ENCODE measurements at places on chromosomes 11 and 22. TPM values are rescaled to one million over a fixed set of nuclear protein-coding genes. Genes with fewer than 3 reads are reported as not detected.
A peak's percentile ranks its signal among the peaks of the same experiment; 100 is the strongest.

Gene CLTCL1
- total RNA-seq, result 0.86 TPM

Gene TTC12
- 25.4 TPM for total RNA-seq

Gene SULT4A1
- total RNA-seq, result not detected

Gene KREMEN1
- total RNA-seq, result 0.23 TPM

Gene DGAT2
- total RNA-seq, result 0.75 TPM

Gene NXPE2
- total RNA-seq, result not detected

Gene TREH
- not detected for total RNA-seq

Gene DEFB131B
- not detected for total RNA-seq

Gene LRRC32
- total RNA-seq, result 0.14 TPM

Gene BAIAP2L2
- total RNA-seq, result 0.99 TPM

Gene MRGPRX4
- not detected for total RNA-seq

Gene LGR4
- 0.70 TPM for total RNA-seq

Gene SLC22A25
- not detected for total RNA-seq

GRCh38 chr22:35258191-35258988 is 1.1 kb downstream of the HMGXB4 start:
- H3K4me3 ChIP-seq, result peak overlapping the region; percentile 72
- no peak for DNase-seq
- peak overlapping the region; percentile 78 for H3K27ac ChIP-seq
- peaks cover 9% of the 10 kb centered on the region for H3K4me1 ChIP-seq
- H3K27me3 ChIP-seq, result no peaks in the 10 kb centered on the region

DNA sequence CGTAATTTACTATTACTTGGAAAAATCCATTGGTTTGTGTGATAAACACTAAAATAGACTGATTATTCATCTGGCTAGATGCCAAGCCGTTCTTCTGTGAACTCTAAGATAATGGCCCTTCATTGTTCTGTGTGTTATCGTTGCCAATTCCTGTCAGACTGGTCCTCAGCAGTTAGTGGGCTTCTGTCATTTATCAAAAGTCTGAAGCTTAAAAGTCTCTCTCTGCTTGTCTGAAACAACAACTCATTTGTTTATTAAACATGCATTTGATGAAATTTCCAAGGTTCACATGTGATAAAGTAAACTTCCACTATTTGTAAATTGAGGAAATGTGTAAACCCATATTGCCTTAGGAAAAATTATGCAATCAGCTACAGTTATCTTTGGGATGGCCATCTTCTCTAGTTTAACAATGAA is 21.1 kb upstream of the RDX start:
- no peaks in the 10 kb centered on the region for H3K27me3 ChIP-seq
- H3K4me1 ChIP-seq, result no peaks in the 10 kb centered on the region
- no peak overlapping the region for H3K4me3 ChIP-seq
- H3K27ac ChIP-seq, result no peak overlapping the region

DNA sequence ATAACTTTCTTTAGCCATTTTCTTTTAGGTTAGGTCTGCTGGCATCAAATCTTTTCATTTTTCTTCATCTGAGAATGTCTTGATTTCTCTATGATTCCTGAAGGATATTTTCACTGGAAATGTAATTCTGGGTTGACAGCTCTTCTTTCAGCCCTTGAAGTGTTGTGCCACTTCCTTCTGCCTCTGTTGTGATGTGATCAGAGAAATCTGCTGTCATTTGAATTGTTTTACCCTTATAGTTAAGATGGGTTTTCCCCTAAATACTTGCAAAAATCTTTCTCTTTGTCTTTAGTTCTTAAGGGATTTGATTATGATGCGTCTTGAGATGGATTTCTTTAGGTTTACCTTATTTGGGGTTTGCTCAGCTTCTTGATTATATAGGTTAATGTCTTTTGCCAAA is 23.0 kb downstream of the USP47 start:
- peaks cover 14% of the 10 kb centered on the region for H3K4me1 ChIP-seq
- no peaks in the 10 kb centered on the region for H3K27me3 ChIP-seq
- H3K4me3 ChIP-seq, result no peak overlapping the region
- no peak overlapping the region for H3K27ac ChIP-seq

DNA sequence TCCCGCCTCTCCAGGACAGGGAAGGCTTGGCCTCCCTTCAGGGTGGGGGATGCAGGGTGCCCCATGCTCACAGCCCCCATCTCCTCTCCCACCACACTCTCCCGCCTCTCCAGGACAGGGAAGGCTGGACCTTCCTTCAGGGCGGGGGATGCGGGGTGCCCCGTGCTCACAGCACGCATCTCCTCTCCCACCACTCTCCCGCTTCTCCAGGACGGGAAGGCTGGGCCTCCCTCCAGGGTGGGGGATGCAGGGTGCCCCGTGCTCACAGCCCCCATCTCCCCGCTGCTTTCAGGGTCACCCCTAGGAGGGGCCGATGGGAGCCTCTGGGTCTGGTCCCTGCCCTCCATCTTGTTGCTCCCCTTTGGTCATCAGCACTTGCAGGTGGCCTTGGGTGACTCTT is 348.0 kb downstream of the CTTN start:
- no peak overlapping the region for H3K4me3 ChIP-seq
- no peak for DNase-seq
- H3K27ac ChIP-seq, result no peak overlapping the region

DNA sequence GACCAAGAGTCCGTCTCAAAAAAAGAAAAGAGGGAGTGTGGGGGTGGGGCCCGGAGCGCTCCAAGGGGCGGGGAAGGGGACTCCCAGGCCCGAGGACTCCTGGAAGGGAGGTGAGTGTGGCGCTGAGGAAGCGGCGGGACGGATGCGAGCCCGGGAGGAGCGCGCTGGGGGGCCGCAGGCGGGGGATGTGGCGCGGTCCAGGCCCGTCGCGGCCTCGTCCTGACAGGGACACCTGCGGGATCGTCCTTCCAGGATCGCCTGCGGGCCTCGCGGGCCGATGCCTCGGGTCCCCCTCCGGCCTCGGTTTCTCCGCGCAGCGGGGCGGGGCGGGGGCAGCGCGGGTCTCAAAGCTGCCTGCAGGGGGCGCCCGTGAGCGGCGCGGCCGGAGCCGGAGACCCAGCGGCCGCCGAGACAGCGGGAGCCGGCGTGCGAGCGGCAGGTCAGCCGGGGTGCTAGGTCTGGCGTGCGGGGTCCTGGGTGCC is 3.8 kb upstream of the ADORA2A start:
- H3K27ac ChIP-seq, result no peak overlapping the region
- H3K4me3 ChIP-seq, result no peak overlapping the region
- H3K36me3 ChIP-seq, result no peaks in the 10 kb centered on the region
- DNase-seq, result peak; percentile 81
- H3K27me3 ChIP-seq, result no peaks in the 10 kb centered on the region

DNA sequence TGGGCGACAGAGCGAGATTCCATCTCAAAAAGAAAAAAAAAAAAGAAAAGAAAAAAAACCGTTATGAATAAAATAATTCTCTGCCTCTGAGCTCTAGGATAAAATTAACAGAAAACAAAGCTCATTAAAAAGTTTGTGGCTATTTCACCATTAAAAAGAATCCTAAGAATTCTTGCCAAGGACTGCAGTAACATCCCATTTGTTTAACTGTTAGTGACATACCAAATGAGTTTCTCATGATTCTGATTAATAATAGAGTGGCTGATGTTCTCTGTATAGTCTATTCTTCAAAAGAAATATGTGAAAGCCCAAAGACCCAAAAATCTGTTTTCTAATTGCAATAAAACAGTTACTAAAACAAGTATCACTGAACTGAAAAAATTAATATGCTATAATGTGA is 19.7 kb downstream of the CLNS1A start:
- H3K36me3 ChIP-seq, result peaks cover 46% of the 10 kb centered on the region
- H3K4me3 ChIP-seq, result no peak overlapping the region
- H3K4me1 ChIP-seq, result no peaks in the 10 kb centered on the region
- no peak overlapping the region for H3K27ac ChIP-seq
- no peaks in the 10 kb centered on the region for H3K27me3 ChIP-seq

DNA sequence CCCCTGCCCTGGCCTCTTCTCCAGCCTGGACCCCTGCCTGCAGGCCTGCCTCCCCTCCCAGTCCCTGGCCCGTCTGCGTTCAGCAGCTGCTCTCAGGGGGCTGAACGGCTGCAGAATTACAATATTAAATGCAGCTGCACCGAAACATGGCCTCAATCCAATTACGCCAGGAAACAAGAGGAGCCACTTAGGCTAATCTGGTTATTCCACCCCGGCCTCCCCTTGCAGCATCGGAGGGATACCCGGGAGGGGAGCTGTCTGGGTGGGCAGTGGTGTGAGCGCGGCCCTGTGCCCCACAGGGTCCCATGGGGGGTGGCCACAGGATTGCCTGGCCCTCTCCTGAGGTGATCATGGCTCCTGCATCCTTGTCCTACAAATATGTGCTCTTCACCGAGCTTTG is 42.6 kb downstream of the FLRT1 start:
- peaks cover 7% of the 10 kb centered on the region for H3K4me1 ChIP-seq
- H3K27ac ChIP-seq, result no peak overlapping the region
- no peak for DNase-seq
- no peaks in the 10 kb centered on the region for H3K36me3 ChIP-seq

- peaks cover 62% of the 10 kb centered on the region for H3K4me1 ChIP-seq
- DNase-seq, result peak; percentile 95
- H3K4me3 ChIP-seq, result peak within 1 kb of the TSS; percentile 58
- H3K36me3 ChIP-seq, result no peaks in the 10 kb centered on the region
- H3K27ac ChIP-seq, result peak within 1 kb of the TSS; percentile 80
Measured at GRCh38 chr22:50185375-50186087, at the start of gene TRABD. Gene TRABD, plus strand, starts transcription at chr22:50185913. Its CDS starts 7,148 bp downstream, at chr22:50193061.

DNA sequence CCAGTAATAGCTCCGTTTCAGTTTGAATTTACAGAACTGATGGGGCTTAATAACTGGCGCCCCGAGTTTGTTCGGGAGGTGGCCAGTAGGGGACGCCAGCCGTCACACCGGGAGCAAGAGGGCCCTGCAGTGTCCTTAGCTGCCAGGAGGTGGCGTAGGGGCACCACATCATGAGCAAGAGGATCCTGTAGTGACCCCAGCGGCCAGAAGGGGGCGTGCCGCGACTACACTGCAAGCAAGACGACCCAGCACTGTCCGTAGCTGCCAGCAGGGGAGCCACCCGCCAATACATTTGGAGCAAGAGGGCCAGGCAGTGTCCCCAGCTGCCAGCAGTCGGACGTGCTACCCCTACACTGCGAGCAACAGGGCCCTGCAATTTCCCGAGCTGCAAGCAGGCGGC is 663.7 kb upstream of the B3GAT1 start:
- no peaks in the 10 kb centered on the region for H3K4me1 ChIP-seq
- H3K36me3 ChIP-seq, result no peaks in the 10 kb centered on the region
- no peak overlapping the region for H3K27ac ChIP-seq
- no peak overlapping the region for H3K4me3 ChIP-seq

DNA sequence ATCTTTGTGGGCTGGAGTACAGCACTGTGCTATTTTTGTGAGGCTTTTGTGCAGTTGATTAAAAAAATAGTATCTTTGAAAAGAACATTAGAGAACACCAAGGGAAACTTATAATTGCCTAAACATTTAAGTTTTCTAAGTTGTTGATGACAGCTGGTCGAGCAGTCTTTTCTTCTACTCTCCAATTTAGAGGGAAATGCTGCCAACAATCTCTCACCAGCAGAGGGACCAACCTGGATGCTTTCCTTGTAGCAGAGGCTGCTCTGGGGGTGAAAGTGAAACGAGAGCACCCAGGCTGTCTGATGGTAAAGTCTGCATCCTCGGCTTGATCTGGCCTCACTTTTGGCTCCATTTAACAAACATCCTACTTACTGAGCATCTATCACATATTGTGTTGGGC is 1286.5 kb upstream of the TENM4 start:
- H3K36me3 ChIP-seq, result no peaks in the 10 kb centered on the region
- no peaks in the 10 kb centered on the region for H3K4me1 ChIP-seq
- no peak overlapping the region for H3K4me3 ChIP-seq
- H3K27me3 ChIP-seq, result no peaks in the 10 kb centered on the region

- no peaks in the 10 kb centered on the region for H3K4me1 ChIP-seq
- H3K36me3 ChIP-seq, result no peaks in the 10 kb centered on the region
- no peak overlapping the region for H3K27ac ChIP-seq
- H3K27me3 ChIP-seq, result no peaks in the 10 kb centered on the region
- DNase-seq, result no peak
Measured at GRCh38 chr11:109039611-109040010, 374.7 kb downstream of the DDX10 start.

GRCh38 chr11:123833095-123833494 is 26.9 kb upstream of the OR6M1 start:
- no peak for DNase-seq
- H3K27ac ChIP-seq, result no peak overlapping the region
- no peak overlapping the region for H3K4me3 ChIP-seq
- H3K27me3 ChIP-seq, result peaks cover 2% of the 10 kb centered on the region
- no peaks in the 10 kb centered on the region for H3K4me1 ChIP-seq

DNA sequence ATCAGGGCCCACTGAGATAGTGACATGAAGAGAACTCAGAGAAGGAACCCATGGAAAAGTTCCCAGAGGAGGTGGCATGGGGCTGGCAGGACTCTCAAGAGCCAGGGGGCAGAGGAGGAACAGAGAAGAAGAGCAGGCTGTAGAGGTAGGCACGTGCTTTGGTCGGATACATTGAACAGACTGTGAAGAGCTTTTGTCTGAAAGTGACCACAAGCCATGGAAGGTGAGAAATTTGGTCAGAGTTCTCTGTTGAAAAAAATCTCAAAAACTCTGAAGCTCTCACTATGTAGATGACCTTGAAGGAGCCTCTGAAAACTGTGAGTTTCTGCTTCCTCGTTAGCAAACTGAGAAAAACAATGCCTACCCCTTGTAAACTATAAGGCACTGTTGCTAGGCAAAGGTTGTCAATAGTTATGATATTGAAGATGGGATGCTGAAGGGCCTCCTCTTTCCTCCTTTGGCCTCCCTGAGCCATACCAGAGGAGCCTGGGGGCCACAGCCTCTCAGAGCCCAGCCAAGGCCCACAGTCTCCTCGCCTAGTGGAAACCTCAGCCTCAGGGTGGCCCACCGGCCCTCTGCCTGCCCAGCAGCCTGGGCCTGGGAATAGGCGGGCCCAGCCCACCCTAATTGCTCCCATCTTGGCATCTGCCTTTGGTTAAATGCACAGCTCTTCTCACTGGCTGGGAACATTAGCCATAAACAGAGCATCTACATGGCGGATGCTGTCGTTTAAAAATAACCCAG is 415.7 kb downstream of the SOX6 start:
- peaks cover 4% of the 10 kb centered on the region for H3K4me1 ChIP-seq
- H3K27ac ChIP-seq, result no peak overlapping the region
- no peak for DNase-seq
- no peaks in the 10 kb centered on the region for H3K27me3 ChIP-seq

- H3K27me3 ChIP-seq, result no peaks in the 10 kb centered on the region
- H3K36me3 ChIP-seq, result peaks cover 41% of the 10 kb centered on the region
- no peak overlapping the region for H3K27ac ChIP-seq
Measured at GRCh38 chr11:65586676-65587075, 8.9 kb downstream of the KCNK7 start.
